Thoracic aorta (tissue), 2 donors: ENCODE measurements at places on chromosomes 1 and 21.

DNA sequence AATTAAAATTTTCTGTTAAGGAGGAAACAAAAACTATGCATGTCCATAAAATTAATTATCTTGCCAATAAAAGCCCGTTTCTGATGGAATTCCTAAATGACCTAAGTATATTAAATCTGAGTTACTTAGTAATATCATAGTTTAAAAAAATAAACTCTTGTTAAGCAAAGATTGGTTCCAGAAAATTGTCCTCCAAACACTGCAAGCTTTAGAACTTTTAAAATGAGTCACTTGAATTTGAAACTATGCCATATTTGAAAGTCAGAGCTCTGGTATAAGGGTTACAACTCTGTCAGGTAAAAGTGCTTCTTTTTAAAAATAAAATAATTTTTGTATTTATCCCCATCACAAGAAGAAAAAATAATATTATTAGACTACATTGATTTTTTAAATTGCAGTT lies 409.5 kb downstream of the PLPP3 start:
- H3K27ac ChIP-seq = no peak overlapping the region
- DNase-seq = no peak
- H3K4me3 ChIP-seq = no peak overlapping the region
- peaks cover 19% of the 10 kb centered on the region for H3K4me1 ChIP-seq

- H3K27ac ChIP-seq = no peak overlapping the region
- no peaks in the 10 kb centered on the region for H3K36me3 ChIP-seq
- H3K27me3 ChIP-seq = no peaks in the 10 kb centered on the region
- DNase-seq = no peak
- no peak overlapping the region for H3K4me3 ChIP-seq
Observed at GRCh38 chr1:157147906-157148700, 9.9 kb upstream of the ETV3 start.

- H3K27ac ChIP-seq = no peak overlapping the region
- no peaks in the 10 kb centered on the region for H3K27me3 ChIP-seq
- H3K4me1 ChIP-seq = peaks cover 19% of the 10 kb centered on the region
Observed at GRCh38 chr1:52739699-52740467, 13.6 kb downstream of the ZYG11B start.

GRCh38 chr1:188641566-188642211 lies 1812.9 kb downstream of the PLA2G4A start:
- H3K36me3 ChIP-seq = no peaks in the 10 kb centered on the region
- H3K27ac ChIP-seq = no peak overlapping the region
- H3K4me1 ChIP-seq = no peaks in the 10 kb centered on the region
- H3K27me3 ChIP-seq = no peaks in the 10 kb centered on the region
- DNase-seq = no peak

- H3K36me3 ChIP-seq = no peaks in the 10 kb centered on the region
- peak overlapping the region; percentile 70 for H3K4me3 ChIP-seq
- H3K27ac ChIP-seq = peak overlapping the region; percentile 72
- peaks cover 55% of the 10 kb centered on the region for H3K4me1 ChIP-seq
- no peak for DNase-seq
Observed at GRCh38 chr21:39386194-39386593, 37.3 kb upstream of the HMGN1 start.

GRCh38 chr1:201656311-201657032 lies 117.5 kb downstream of the NAV1 start:
- no peak overlapping the region for H3K27ac ChIP-seq
- no peak overlapping the region for H3K4me3 ChIP-seq
- H3K4me1 ChIP-seq = no peaks in the 10 kb centered on the region
- DNase-seq = no peak

GRCh38 chr1:4529446-4530165 lies 124.8 kb upstream of the AJAP1 start:
- no peaks in the 10 kb centered on the region for H3K27me3 ChIP-seq
- no peak overlapping the region for H3K27ac ChIP-seq
- no peaks in the 10 kb centered on the region for H3K36me3 ChIP-seq
- no peaks in the 10 kb centered on the region for H3K4me1 ChIP-seq
- no peak for DNase-seq
- no peak overlapping the region for H3K4me3 ChIP-seq

DNA sequence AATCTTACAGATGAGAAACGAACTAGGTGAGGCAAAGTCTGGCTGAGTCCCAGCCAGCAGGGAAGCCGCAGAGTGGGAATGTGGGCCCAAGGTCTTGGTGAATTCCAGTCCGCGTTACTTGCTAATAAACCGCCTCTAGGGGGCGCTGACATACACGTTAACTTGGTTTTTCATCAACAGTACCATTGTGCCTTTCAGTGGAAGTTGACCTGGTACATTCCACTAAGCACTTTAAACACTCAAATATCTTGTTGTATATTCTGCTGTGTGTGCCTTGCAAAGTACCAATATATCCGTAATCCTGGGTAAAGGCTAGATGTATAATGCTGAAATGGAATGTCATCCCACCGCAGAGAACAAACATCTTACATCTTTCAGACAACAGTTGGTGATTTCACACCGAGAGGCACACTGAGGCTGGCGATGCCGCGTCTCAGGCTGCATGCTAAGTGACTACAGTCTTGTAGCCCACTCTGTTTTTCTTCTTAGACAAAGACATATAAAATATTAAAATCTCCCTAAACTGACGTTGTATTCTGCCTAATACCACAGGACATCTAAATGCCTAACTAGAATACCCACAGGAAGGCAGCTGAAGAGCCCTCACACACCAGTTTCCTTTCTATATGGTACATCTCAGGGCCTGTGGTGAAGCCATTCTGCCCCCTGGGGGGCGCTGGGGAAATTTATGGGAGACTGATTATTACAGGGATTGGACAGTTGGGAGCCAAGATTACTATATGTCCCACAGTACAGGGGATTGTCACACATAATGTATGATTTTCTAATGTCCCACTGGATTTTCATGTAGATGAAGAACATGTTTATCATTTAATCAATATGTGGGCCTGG lies 49.2 kb upstream of the C1orf198 start:
- peaks cover 4% of the 10 kb centered on the region for H3K4me1 ChIP-seq
- no peaks in the 10 kb centered on the region for H3K27me3 ChIP-seq
- H3K36me3 ChIP-seq = peaks cover 16% of the 10 kb centered on the region

- H3K4me3 ChIP-seq = no peak overlapping the region
- H3K36me3 ChIP-seq = no peaks in the 10 kb centered on the region
- DNase-seq = no peak
- H3K27me3 ChIP-seq = no peaks in the 10 kb centered on the region
- no peaks in the 10 kb centered on the region for H3K4me1 ChIP-seq
Observed at GRCh38 chr1:196366817-196367495, 241.3 kb downstream of the KCNT2 start.

DNA sequence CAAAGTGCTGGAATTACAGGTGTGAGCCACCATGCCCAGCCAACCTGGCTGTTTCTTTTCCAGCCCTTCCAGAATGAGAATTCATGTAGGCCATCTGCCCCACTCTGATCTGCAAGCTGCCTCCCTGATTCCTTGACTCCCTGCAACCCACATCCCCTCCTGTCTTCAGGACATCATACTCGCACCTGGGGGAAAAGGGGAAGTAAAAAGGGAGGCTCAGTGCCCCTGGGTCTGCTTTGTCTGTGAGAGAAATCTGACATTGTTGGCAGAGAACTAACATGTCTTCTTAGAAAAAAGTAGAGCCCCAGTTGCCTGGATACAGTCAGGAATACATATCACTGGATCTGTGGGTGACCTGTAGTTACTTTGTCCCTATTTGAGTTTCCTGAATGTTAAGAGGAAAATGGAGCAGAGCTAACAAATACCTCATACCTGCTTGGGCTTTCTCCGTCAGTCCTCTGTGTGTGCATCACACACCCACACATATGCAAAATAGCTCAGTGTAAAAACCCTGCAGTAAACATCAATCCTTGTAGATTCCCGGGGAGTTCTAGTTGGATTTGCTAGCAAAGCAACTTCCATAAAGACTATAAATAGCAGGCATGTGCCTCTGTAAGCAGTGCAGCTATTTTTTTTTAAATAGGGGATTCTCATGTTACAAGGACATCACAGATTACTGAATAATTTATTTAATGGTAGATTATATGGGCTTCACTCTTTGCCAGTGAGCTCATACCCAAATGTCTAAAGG lies 62.9 kb downstream of the TEX35 start:
- no peaks in the 10 kb centered on the region for H3K27me3 ChIP-seq
- H3K27ac ChIP-seq = no peak overlapping the region
- H3K36me3 ChIP-seq = no peaks in the 10 kb centered on the region
- H3K4me1 ChIP-seq = no peaks in the 10 kb centered on the region

- no peak overlapping the region for H3K4me3 ChIP-seq
- no peaks in the 10 kb centered on the region for H3K36me3 ChIP-seq
- no peak for DNase-seq
- no peaks in the 10 kb centered on the region for H3K27me3 ChIP-seq
- no peak overlapping the region for H3K27ac ChIP-seq
Observed at GRCh38 chr21:27129215-27129614, 162.3 kb upstream of the ADAMTS5 start.

GRCh38 chr1:10048601-10049000 lies 15.8 kb downstream of the UBE4B start:
- H3K4me3 ChIP-seq = no peak overlapping the region
- no peaks in the 10 kb centered on the region for H3K27me3 ChIP-seq
- H3K27ac ChIP-seq = no peak overlapping the region
- DNase-seq = no peak

GRCh38 chr1:73901738-73902137 lies 296.2 kb downstream of the LRRIQ3 start:
- H3K27me3 ChIP-seq = no peaks in the 10 kb centered on the region
- DNase-seq = no peak
- H3K4me3 ChIP-seq = no peak overlapping the region

- H3K4me1 ChIP-seq = no peaks in the 10 kb centered on the region
- no peak for DNase-seq
- H3K27me3 ChIP-seq = no peaks in the 10 kb centered on the region
- no peak overlapping the region for H3K4me3 ChIP-seq
- no peaks in the 10 kb centered on the region for H3K36me3 ChIP-seq
Observed at GRCh38 chr21:37642493-37642892, 273.8 kb downstream of the KCNJ6 start.

- DNase-seq = no peak
- H3K36me3 ChIP-seq = no peaks in the 10 kb centered on the region
- H3K27ac ChIP-seq = no peak overlapping the region
- H3K4me1 ChIP-seq = no peaks in the 10 kb centered on the region
- no peaks in the 10 kb centered on the region for H3K27me3 ChIP-seq
Observed at GRCh38 chr1:103509250-103509649, 16.2 kb upstream of the RNPC3 start.

DNA sequence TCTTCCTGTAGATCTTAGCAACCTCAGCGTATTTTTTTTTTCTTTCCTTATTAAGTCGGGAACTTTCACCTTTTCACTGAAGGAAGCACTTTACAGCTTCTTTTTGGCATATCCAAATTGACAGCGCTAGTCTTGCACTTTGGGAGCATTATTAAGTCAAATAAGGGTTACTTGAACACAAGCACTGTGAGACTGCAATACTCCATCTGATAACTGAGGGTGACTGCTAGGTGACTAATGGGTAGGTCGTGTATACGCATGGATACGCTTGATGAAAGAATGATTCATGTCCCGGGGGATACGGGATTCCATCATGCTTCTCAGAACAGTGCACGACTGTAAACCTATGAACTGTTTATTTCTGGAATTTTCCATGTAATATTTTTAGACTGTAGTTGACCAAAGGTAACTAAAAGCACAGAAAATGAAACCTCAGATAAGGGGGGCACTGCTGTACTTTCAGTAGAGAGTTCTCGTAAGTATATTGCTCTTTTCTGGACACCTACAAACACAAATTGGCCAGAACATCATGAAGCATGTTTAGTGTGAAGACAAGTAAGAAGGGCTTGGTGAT lies 364.7 kb downstream of the SMYD3 start:
- H3K4me3 ChIP-seq = no peak overlapping the region
- H3K27me3 ChIP-seq = no peaks in the 10 kb centered on the region
- H3K4me1 ChIP-seq = no peaks in the 10 kb centered on the region
- H3K27ac ChIP-seq = no peak overlapping the region
- H3K36me3 ChIP-seq = no peaks in the 10 kb centered on the region

DNA sequence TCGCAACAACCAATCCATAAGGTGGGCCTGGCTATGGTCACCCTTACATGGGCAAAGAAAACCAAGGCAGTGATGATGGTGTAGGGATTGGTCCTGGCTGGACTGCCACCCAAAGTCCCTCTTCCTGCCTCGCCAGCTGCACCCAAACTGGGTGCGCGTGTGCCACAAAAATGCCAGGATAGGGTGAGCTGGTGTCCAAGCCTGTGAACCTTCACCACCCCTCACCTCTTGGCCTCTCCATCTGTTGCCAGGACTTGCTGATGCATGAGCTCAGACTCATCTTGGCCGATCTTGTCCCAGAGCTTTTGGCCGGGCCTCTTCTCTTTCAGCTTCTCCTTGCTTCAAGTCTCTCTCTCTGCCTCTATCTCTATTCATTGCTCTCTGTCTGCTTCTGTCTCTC lies 41.8 kb downstream of the FOXD2 start:
- H3K27me3 ChIP-seq = no peaks in the 10 kb centered on the region
- no peak overlapping the region for H3K27ac ChIP-seq
- no peak for DNase-seq
- no peak overlapping the region for H3K4me3 ChIP-seq
